Stimulated activated CD4-positive, alpha-beta T cell treated with anti-CD3 and anti-CD28 coated beads, Interleukin-15, amount 100 ng/mL, for 24 hours (primary cell): ENCODE measurements at places on chromosomes 1 and 21.

- no peak for DNase-seq
Measured at GRCh38 chr1:224368409-224368808, 11.7 kb downstream of the CNIH4 start.

- no peak for DNase-seq
Measured at GRCh38 chr1:230054092-230054749, 12.8 kb upstream of the GALNT2 start.

DNA sequence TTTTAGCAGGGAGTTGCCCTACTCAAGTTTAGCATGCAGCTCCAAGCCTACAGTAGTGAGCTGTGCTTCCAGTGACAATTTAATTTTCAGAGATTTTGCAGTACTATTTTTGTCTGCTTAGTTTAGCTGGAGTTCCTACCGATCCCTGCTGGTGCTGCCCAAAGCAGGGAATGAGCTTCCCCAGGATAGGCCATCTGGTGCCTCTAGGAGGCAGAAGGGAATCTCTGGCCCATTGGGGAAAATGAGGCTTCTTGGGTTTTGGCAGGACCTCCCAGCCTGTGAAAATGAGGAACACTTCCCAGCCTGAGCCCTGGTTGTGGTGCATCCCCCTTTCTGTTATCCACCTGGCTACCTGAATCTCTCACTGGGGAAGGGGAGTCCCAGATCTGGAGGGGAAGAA lies 149.2 kb downstream of the RASAL2 start:
- no peak for DNase-seq

DNA sequence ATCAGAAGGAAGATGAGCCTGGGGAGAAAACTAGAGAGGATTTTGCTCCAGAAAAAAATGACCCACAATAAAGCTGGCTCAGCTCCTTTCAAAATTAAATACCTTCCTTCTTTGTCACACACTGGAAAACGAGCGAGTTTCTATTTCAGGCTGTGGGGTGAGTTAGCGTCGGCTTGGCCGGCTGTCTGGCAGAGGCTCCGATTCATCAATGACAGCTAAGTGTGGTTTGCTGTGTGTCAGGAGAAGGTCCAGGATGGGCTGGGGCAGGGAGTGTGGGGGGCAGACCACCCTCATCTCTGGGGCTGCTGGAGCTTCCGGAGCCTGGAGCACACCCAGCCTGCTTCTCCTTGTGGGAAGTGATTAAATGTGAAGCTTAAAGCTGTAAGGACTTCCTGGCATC lies 120.2 kb downstream of the ETS2 start:
- DNase-seq: no peak

DNA sequence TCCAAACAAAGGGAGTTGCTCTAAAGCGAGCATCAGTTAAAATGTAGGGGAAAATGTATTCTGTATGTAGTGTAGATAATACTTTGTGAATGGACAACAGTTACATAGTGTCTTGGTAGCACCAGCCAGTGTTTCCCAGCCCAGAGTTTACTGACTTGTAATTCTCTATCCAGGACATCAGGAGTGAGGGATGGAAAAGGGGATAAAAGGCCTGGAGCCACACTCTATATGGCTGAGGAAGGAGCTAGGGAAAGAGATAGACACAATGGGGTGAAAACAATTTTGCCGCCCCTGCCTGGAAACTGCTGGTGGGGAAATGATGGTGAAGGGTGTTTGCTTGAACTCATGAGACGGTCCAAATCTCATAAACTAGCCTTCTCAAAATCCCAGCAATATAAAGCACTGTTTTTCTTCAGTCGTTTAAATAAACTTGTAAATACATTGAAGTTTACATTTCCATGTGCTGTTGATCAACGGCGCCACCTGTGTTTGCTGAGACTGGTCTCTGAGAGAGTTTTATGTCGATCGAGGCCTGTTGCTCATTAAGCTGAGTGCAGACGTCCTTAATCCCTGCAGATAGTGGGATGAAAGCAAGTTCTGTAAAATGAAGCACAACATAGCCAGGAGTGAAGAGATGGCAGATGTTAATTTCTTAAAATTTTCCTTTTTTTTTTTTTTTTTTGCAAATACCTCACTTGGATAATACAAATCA lies 27.9 kb upstream of the AGO1 start:
- DNase-seq: no peak

DNA sequence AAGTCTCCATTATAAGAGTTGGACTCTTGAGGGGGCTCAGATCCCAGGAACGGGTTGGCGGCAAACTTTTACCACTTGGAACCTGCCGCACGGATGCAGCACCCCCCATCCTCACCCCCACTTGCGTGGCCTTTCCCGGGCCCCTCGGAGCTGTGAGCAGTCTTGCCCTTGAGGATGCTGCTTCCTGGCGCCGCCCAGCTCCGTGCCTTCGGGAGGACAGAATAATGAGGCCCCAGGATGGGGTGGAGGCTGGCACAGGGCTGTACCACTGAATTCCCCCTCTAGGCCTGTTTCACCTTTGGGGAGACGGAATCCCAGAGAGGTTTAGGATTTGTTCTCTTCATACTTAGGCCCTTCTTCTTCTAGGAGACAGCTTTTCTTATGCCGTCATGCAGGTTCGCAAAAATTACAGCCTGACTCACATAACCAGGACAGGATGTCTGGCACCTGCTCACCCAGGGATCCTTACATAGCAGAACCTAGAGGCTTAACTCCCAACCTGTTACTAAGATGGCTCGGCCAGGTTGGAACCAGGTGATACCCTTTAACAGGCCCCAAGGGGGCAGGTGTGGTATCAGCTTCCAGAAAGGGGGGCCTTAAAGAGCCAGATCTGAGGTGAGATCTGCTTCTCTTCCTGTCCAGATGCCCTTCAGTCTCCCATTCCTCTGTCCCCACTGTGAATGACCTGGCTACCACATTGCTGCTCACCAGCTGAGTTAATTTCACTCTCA lies 1.5 kb downstream of the TRNP1 start:
- DNase-seq: no peak
